Pulmonary artery endothelial cell (primary cell): ENCODE measurements at places on chromosomes 11 and 22. TPM values are rescaled to one million over a fixed set of nuclear protein-coding genes. Genes with fewer than 3 reads are reported as not detected.

C11orf16 gene
- total RNA-seq: not detected in 2 replicates

VSTM5 gene
- 0.07 TPM in 1 of 2 replicates, not detected in the other for total RNA-seq

CCDC89 gene
- not detected in 2 replicates for total RNA-seq

GRAP2 gene
- total RNA-seq: not detected in 2 replicates

C11orf21 gene
- not detected in 2 replicates for total RNA-seq

TAF1D gene
- 108 and 135 TPM in 2 replicates for total RNA-seq

SLC6A5 gene
- total RNA-seq: not detected in 2 replicates

KCNQ1 gene
- total RNA-seq: 0.04 and 0.07 TPM in 2 replicates

UCP3 gene
- 0.21 and 0.26 TPM in 2 replicates for total RNA-seq

HOATZ gene
- total RNA-seq: not detected in 2 replicates

CRYBA4 gene
- total RNA-seq: not detected in 2 replicates

DEPDC7 gene
- 0.13 and 0.35 TPM in 2 replicates for total RNA-seq

C11orf42 gene
- total RNA-seq: not detected in 2 replicates

GP1BB gene
- total RNA-seq: 0.79 and 1.1 TPM in 2 replicates

HPS5 gene
- 26.6 and 33.8 TPM in 2 replicates for total RNA-seq

CRYBB3 gene
- total RNA-seq: not detected in 2 replicates

MS4A7 gene
- not detected in 2 replicates for total RNA-seq

PCF11 gene
- total RNA-seq: 29.1 and 45.6 TPM in 2 replicates

TEX54 gene
- total RNA-seq: 0.26 TPM in 1 of 2 replicates, not detected in the other

IFITM10 gene
- 0.04 and 0.13 TPM in 2 replicates for total RNA-seq

A4GALT gene
- 16.5 and 25.6 TPM in 2 replicates for total RNA-seq

HTR3A gene
- total RNA-seq: not detected in 2 replicates

SMIM38 gene
- 0.07 and 0.13 TPM in 2 replicates for total RNA-seq

MAJIN gene
- total RNA-seq: not detected in 2 replicates

MRPL48 gene
- 28.6 and 41.0 TPM in 2 replicates for total RNA-seq

TYR gene
- not detected in 2 replicates for total RNA-seq

NTM gene
- 2.1 and 2.6 TPM in 2 replicates for total RNA-seq

OR8A1 gene
- total RNA-seq: not detected in 2 replicates

ADORA2A gene
- 35.5 and 113 TPM in 2 replicates for total RNA-seq

DENND5A gene
- 185 and 210 TPM in 2 replicates for total RNA-seq

PPFIBP2 gene
- total RNA-seq: 1.6 and 1.7 TPM in 2 replicates

TRIM49 gene
- total RNA-seq: not detected in 2 replicates

NRGN gene
- total RNA-seq: 2.5 and 3.0 TPM in 2 replicates
